NCI-H82 (cell line): ENCODE measurements at places on chromosomes 5 and 9.

DNA sequence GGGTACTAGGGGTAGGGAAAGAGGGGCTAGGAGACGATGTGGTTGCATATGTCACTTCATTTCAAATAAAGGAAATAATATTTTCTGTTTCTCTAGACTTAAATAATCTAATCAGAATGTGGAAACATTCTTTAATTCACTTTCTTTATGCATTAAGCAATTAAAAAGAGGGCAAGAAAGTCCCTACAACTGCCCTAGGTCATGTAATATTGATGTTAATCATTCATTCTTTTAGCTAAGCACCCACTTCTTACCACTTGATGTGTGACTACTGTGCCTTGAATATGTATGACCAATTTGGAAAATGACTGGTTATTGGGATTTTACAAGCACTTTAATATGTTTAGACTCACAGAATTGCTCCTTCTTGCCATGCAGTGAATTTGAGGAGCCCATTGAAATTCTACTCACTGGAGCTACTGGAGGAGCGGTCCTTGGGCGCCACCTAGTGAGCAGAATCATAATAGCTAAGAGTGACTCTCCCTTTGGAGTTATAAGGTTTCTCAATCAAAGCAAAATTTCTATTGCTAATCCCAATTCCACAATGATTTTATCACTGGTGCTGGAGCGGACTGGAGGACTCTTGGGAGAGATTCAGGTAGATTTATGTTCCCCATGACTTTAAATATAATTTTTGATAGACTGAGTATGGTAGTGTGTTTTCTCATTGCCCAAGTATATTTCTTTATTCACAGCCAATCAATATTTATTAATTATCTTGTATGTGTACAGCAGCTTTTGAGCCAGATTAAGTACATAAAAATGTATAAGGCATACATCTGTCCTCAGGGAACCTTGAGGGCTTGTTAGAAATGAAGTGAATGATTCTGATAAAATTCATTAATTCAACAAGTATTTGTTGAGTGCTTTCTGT is 225.1 kb downstream of the ADGRV1 start:
- DNase-seq: peak; percentile 72

GRCh38 chr5:150342583-150342982 is 14.9 kb upstream of the TCOF1 start:
- no peak for DNase-seq

- no peak for DNase-seq
These were observed 21.9 kb downstream of the OR2Y1 start for GRCh38 chr5:180717989-180718388.

- DNase-seq: no peak
These were observed 126.6 kb downstream of the NSG2 start for GRCh38 chr5:174172152-174172551.

- no peak for DNase-seq
These were observed 681 bp upstream of the ETF1 start for GRCh38 chr5:138543730-138544104.

GRCh38 chr9:7735311-7735710 is 64.3 kb downstream of the DMAC1 start:
- no peak for DNase-seq

GRCh38 chr5:54180630-54181031 is 129.7 kb downstream of the ARL15 start:
- no peak for DNase-seq

DNA sequence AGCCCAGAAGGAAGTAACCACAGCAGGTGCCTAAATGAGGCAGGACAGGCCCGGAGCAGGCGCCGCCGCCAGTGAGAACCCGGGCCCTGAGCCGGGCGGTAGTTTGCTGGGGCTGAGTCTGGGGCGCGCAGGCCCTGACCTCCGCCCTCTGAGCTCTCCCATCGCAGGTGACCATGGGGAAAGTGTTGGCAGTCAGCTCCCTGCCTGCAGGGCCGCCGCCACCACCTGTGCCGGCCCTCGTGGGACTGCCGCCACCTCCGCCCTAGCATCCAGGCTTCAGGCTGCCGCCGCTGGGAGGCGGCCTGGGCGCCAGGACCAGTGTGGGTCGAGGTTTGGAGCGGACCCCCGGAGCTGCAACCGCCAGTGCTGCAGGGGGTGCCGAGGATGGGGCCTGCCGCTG is 61.1 kb downstream of the TARS1 start:
- DNase-seq: no peak

DNA sequence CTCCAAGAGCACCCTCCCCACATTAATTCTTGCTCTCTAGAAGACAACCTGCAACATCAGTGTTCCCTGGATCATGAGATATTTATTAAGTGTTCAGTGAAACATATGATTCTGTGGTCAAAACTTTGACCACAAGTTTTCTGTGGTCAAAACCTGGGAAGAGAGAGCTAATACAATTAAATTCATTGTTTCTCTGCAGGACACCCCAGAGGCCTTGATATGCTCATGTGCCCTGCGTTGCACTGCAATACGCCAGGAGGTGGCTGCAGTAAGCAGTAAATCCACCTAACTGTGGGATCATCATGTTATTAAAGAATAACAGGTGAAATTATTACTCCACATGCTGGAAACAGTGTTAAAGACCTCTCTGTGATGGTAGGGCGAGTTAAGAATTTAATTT is 109.3 kb upstream of the SPDL1 start:
- no peak for DNase-seq

DNA sequence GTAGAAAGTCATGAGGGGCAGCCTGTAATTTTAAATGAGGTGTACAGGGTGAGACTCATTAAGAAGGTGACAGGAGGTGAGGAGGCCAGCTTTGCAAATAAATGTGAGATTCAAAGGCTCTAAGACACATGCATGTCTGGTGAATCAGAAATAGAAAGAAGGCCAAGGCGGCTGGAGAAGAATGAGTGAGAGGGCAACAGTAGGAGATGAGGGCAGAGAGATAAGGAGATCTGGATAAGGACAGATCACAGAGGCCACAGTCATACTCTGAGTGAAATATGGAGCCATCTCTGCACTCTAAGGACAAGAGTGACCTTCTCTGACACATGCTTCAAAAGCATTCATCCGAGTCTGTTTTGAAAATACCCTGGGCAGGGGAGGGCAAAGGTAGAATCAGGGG is 90.7 kb downstream of the RAD23B start:
- DNase-seq: no peak

DNA sequence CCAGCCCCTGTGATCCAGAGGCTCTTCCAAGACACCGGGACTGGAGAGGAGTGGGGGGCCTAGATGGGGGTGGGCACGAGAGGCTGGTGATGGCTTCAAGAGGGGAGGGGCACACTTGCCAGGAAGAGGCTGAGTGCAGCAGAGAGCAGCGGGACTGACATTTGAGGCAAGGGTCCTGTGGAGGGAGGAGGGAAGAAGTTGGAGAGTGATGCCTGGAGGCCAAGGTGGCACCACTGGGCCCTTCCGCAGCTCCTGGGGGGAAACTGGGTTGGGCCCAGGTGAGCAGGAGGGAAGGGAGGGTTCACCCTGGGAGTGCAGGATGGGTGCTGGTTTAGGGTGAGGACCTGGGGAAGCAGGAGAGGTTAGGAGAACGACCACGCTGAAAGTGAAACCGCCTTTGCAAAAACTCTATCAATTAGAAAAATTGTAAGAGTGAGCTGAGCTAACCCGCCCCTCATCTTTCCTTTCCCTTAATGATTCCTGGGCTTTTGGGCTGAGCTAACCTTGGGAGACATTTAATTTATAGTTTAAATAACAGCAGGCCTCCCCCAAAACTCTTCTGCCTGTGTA is 26.2 kb downstream of the ABO start:
- no peak for DNase-seq

DNA sequence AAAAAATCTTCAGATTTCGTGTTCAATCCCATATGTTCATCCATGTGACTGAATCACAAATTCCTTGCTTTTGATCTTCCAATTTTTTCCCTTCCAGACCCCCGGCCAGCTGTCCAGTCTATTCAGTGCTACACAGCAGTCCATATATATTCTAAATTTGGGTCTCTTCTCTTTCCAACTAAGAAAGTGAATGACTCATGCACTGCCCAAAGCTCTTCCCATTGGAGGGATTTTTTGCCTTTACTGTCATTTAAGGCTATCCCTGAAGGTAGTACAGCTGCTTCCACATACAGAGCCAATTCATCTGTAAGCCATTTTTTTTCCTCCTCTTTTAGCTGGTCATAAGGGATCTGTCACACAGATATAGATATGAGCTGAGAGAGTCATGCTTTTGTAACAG is 478.3 kb downstream of the DMRT2 start:
- no peak for DNase-seq

- no peak for DNase-seq
These were observed 162.8 kb downstream of the PIK3R1 start for GRCh38 chr5:68378204-68378820.

DNA sequence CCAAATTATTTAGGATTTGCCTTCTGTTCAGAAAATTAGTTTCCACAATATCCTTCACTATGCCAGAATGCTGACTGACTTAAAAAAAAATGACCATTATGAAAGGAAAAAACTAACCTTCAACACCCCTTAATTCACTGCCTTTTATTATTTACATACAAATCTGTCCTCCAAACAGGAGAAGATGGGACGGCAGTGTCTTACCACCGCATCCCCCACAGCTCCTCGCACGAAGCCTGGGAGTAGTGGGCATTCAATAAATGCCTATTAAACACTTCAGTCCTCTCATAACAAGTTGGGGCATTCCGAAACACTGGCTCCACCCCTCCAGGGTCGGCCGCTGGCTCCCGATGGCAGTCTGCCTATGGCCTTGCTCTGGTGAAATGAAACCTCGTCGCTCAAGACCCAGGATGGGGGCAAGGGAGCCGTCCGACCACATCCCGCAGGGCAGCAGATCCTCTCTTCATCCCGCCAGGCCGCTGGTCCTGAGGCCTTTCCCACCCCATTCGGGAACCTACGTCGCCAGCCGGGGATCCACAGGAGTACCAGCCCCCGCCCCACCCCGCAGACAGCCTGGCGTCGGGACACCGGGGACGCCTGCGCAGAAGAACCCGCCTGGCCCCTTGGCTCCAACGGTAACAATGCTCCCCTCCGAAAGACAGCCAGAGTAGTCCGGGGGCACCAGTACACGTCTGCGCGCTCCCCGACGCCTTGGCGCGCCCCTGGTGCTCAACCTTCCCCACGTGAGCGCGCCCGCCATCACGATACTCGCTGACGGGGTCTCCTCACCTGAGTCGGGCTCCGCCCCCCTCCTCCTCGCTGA is 613 bp downstream of the ZBTB5 start:
- DNase-seq: no peak

DNA sequence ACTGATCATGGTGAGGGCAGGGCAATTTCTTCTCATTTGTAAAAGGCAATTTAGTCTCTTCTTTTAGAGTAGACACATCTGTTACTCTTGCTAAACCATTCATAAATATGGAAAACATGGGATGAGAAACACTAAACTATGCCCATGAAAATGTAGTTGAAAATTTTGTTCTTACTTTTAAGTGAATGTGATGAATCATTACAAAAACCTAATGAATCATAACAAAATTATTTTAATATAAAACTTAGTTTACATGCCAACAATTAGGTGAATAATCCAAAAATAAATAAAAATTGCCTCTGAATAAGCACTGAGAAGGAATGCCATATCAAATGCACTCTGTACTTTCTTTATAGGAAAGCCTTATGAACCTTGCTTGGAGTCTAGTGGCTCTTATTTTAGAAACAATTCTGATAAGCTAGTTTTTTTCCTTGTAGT is 297.7 kb upstream of the EFNA5 start:
- DNase-seq: no peak

- peak; percentile 43 for DNase-seq
These were observed 178.4 kb downstream of the FAM114A2 start for GRCh38 chr5:153860195-153860886.

DNA sequence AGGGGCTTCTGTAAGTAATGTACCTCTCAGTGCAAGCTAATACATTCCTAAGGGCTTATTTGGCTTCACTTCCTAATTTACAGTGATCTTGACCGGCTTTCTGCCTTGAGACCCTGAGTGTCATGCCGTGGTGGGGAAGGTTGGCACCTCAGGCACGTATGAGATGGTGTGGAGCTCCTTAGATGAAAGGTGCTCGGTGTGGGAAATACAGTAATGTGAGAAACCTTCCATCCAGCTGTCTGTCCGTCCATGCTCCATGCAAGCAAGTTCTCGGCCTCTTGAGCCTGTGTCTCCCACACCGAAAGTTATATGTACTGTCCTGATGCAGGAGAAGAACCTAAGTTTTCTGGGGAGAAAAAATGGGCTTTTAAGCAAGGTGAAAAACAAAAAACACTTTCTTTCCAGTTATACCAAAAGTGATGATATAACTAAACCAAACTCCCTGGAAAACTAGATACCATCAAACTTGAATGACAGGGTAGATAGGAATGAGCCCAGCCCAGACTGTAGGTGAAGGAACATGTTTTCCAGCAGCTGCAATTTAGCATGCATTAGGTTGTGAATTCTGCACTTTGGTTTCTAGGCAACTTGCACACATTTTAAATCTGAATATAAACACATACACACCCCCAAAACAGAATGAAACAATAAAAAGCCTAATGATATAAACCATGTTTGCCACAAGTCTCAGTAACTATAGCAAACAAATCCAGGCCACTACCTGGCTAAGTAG is 279.6 kb downstream of the FANCC start:
- no peak for DNase-seq
